GM13977 (cell line): ENCODE measurements at places on chromosomes 13 and 19.

- no peak for DNase-seq
Observed at GRCh38 chr13:32454886-32455593, 27.1 kb upstream of the N4BP2L1 start.

DNA sequence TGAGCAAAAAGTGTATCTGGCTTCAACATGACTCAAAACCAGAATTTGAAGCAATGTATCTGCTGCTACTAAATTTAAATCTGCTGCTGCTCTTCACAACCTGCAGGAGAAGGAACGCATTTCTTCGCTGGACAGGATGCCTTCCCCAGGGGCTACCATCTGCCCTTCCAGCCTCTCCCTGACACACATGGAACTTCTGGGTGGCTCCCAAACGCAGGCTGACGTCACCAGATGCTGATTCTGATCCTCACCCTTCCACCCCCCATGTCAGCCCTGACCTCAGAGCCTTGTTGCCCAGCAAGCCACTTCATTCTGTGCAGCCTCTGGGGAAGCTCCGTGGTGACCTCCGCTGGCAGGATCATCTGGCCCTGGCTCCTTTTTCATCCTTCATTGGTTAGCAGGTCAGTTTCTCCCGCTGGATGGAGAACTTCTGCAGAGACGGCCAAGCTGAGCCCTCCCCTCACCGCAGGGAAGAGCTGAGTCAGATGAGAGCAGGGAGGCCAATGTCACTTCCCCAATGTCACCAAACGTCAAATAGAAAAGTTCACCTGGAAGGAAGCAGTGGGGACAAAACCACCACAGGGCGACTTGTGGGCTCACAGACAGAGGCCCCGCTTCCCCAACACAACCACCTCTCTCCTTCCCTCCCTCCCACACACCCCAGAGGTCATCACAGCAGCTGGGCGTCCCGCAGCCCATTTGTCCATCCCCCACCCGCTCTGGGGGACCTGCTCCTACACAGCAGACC is 14.0 kb upstream of the RAB20 start:
- DNase-seq = peak; percentile 74

DNA sequence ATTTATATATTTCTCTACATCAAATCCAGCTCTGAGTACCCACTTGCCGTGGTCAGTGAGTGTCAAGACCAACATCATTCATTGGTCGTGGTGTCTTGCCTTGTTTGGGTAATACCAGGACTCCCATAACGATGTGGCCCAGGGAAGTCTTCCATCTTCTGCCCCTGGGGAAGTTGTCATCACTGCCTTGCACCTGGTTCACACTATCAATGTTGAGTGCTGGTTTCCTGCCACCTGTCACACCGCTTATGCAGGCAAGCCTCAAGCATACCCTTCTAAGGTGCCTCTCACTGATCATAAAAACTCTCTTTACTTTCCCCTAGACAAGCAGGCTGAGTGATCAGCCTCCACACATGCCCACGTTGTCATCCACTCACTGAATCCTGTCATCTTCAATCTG is 382.4 kb downstream of the KCTD12 start:
- no peak for DNase-seq

DNA sequence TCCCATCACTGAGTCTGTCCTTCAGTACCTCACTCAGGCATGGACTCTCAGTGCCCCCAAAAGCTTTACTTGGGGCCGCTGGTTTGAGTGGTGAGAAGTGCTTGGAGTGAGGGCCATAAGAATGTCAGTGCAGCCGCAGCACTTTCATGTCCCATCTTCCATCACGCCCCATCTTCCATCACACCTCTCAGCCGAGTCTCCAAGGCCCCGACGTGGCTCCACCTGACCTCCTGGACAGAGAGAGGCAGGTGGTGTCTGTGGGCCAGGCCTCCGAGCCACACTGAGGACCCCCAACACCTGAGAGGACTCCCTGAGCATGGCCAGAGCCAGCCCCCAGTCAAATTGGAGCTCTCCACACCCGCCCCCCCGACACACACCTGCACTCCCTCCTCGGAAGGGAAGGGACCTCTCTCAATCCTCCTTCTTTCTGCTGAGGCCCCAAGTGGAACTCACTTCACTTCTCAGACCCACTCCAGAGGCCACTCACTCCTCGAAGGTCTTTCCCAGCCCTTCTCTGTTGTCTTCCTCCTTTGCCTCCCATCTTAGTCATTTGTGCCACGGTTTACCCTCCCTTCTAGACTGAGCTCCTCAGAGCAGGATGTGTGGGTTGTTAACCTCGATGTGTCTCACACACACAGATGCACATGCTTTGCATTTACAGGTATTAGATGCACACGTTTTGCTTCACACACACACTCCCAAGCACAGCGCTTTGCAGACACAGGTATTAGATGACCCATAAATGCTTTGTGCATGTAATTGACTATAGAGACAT is 65.7 kb upstream of the ATP12A start:
- DNase-seq = no peak

DNA sequence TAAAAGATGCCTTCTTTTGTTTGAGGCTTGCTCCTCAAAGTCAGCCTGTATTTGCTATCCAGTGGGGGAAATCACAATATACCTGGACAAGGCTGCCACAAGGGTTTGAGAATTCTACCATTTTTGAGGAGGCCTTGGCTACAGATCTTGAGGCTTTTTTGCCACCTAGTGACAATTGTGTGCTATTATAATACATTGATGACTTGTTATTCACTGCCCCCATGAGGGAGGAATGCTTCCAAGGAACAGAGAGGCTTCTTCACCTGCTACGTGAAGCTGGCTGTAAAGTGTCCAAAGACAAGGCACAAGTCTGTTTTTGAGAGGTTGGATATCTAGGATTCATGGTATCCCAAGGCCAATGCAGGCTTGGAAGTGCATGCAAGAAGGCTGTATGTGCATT is 72.5 kb downstream of the ZNF708 start:
- no peak for DNase-seq

- no peak for DNase-seq
Observed at GRCh38 chr13:77508959-77509620, 26.4 kb upstream of the SCEL start.

DNA sequence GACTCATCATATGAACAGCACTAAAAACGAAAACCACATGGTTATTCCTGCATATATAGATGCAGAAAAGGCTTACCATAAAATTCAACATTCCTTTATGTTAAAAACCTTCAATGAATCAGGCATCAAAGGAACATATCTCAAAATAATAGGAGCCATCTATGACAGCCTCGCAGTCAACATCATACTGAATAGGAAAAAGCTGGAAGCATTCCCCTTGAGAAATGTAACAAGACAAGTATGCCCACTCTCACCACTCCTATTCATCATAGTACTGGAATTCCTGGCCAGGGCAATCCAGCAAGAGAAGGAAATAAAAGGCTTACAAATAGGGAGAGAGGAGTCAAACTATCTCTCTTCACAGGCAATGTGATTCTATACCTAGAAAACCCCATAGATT is 179.6 kb upstream of the HTR2A start:
- no peak for DNase-seq

- DNase-seq = no peak
Observed at GRCh38 chr13:23579896-23580683, 9.9 kb downstream of the TNFRSF19 start.

GRCh38 chr19:58440556-58440955 is 603 bp upstream of the ZNF132 start:
- DNase-seq = no peak

- DNase-seq = peak; percentile 94
Observed at GRCh38 chr19:34254046-34254697, at the start of gene GARRE1. Gene GARRE1, plus strand, starts transcription at chr19:34254554. Its CDS starts 45,920 bp downstream, at chr19:34300474.

DNA sequence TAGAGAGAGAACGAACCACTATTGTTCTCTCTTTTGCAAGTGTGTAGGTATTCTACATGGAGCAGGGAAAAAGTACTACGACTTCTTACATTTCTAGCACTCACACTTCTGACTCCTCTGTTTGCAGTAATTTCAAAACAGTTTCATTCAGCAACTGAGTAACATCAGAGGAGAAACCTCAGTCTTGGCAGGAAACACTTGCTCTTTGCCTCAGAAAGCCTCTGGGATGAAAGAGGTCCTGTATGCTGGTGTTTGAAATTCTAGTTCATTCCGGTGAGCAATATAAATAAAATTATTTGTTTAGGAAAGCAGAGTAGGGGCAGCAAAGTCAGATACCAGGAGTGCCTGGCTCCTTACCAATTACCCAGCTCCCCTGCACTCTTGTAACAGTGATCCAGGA is 595.5 kb downstream of the TBC1D4 start:
- DNase-seq = no peak

DNA sequence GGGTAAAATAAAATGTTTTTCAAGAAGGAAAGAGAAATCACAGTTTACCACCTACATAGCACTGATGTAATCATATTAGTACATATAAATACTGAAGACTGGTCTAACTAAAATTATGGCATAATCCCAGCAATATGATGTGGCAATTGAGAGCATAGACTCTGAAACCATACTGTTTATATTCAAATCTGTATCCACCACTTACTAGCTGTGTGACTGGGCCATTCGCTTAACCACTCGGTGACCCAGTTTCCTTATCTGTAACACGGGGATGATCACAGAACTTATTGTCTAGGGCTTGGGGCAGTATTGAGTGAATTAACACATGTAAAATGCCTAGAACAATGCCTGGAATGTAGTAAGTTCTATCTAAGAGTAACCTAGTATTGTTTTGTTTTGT is 13.1 kb upstream of the GTF3A start:
- DNase-seq = no peak
